ENCODE measurements at places on chromosomes 6 and 20.

DNA sequence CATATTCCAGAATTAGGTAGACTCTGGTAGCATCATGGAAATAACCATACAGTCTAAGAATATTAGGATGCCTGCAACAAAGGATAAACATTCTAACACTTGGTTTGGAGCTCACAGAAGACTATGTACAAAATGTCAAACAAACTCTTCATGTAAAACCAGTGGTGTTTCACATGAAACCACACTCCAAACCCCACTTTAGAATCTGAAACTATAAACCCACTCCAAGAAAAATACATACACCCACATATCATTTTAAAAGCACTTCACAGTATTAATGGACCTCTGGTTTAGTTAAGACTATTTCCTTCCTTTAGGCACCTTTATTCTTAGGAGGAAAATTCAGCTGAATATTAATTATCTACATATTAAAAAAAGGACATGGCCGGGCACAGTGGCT lies 10.5 kb downstream of the AURKA start:
- no peak for DNase-seq

- DNase-seq = no peak
Measured at GRCh38 chr6:161169035-161169434, 104.8 kb downstream of the AGPAT4 start.

- no peak for DNase-seq
Measured at GRCh38 chr6:104638841-104639290, 220.9 kb downstream of the HACE1 start.

GRCh38 chr6:111503660-111504059 lies 20.6 kb upstream of the REV3L start:
- no peak for DNase-seq

GRCh38 chr20:6245436-6245835 lies 122.6 kb upstream of the FERMT1 start:
- DNase-seq = no peak

GRCh38 chr6:161235776-161236633 lies 37.9 kb downstream of the AGPAT4 start:
- no peak for DNase-seq

DNA sequence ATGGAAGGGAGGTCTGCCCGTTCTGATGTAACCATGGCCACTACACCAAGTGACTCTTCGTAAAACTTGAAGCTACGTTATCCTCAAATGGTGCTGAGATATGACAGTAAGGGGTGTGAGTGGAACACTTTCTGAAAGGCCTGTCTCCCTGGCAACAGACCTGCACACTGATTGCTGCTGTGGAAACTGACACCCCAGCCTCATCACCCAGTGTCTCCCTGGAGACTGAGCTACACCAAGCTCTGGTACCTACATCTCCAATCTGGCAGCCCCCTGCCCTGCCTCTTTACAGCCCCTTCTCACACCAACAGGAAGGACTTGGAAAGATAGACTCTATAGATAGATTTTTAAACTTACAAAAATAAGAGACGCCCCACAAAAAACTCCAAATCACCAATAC lies 13.2 kb downstream of the PI16 start:
- no peak for DNase-seq

DNA sequence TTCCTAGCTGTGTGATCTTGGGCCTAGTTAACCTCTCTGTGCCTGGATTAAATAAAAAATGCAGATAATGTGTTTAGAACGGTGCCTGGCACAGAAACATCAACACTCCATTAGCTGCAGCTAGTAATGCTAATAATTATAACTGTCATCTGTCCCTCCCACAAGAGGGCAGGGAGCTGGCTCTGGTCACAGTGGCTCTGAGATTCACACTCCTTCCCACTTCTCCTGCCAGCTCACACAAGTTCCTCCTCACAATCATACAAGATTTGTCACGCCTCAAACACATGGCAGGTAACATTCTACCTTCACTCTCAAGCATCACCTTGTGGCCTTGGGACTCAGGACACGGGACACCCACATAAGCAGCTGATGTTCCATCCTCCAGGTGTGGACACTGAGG lies 2.4 kb downstream of the ADA start:
- no peak for DNase-seq

GRCh38 chr6:1079525-1079924 lies 232.4 kb upstream of the FOXQ1 start:
- no peak for DNase-seq

DNA sequence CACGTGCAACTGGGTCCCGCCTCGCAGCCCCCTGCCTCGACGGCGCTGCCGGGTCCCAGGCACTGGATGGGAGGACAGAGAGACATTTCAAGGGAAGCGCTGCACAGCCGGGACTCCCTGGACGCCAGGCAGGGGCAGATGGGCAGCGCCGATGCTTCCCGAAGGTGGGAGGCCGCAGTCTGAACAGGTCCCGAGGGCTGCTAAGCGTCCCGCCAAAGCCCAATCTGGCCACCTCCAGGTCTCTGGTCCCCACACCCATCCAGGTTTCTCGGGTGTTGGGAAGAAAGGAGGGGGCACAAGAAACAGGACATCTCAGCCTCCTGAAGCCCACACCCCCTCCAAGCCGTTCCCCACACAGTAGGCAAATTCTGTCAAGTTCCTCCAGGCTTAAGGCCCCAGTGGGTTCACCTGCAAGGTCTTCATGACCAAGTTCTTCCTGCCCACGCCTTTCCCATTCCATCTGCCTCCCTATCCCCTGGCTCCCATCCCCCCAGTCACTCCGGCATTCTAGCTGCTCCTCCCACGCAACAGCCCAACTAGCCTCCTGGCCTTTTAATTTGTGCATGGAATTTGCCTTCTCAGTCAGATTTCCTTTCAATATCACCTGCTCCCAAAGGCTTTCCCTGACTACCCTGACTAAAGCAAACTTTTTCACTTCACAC lies 5.4 kb upstream of the CPXM1 start:
- no peak for DNase-seq

DNA sequence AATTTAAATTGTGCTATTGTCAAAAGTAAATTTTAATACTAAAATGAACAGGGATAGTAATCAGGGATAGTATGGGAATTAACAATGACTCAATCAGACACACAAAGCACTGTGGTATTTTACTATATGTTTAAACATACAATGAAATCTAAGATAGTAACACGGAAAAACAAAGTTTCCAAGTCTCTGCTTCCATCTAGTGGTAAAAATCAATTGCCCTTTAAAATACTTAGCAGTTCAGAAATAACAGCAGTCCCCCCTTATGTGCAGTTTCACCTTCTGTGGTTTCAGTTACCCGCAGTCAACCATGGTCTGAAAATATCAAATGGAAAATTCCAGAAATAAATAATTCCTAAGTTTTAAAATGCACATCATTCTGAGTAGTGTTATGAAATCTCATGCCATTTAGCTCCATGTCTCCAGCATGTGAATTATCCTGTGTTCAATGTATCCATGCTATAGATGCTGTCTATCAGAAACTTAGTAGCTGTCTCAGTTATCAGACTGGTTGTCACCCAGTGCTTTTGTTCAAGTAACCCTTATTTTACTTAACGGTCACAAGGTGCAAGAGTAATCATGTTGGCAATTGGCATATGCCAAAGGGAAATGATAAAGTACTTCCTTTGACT lies 58.5 kb downstream of the AHI1 start:
- peak; percentile 49 for DNase-seq

DNA sequence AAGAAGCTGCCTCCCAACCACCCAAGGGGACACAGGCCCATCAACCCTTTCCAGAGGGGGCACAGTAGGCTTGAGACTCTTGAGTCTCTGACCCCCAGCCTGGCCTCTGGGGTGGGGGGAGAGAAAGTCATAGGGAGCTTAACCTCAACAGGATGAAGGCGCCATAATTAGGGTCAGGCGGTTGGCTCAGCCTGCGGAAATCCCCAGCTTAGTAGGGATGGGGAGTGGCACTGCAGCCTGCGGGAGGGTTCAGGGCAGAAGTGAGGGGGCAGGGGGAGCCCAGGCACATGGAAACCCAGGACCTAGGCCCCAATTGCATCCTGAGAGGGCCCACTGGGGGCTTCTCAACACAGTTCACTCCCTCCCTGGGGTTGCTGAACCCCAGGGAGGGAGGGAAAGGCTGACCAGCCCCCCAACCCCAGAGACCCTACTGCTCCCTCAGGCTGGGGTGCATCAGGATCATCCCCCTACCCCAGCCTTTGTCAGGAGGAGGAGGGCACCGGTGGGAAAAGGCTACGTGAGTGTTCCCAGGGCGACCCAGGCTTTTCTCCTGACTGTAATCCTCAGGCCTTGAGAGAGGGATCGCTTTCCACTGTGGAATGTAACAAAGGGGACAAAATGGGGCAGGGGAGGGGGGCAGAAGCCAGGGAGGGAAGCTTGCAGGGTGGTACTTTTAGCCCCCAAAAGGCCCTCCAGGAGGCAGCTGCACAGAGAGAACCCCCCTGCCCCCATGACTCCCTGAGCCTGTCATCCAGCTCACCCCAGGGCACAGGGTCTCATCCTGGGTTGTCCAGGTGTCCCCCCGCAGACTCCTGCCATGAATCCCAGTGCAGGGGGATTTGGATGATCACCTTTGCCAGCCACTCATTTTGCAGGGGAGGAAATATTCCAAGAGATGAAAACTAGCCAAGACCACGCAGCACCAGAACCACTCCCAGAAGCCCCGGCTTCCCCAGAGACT lies 46.4 kb downstream of the MRPL14 start:
- no peak for DNase-seq

GRCh38 chr20:36462440-36463211 lies 78.7 kb upstream of the MYL9 start:
- DNase-seq = peak; percentile 82
